ENCODE measurements at places on chromosomes 11 and 22.

DNA sequence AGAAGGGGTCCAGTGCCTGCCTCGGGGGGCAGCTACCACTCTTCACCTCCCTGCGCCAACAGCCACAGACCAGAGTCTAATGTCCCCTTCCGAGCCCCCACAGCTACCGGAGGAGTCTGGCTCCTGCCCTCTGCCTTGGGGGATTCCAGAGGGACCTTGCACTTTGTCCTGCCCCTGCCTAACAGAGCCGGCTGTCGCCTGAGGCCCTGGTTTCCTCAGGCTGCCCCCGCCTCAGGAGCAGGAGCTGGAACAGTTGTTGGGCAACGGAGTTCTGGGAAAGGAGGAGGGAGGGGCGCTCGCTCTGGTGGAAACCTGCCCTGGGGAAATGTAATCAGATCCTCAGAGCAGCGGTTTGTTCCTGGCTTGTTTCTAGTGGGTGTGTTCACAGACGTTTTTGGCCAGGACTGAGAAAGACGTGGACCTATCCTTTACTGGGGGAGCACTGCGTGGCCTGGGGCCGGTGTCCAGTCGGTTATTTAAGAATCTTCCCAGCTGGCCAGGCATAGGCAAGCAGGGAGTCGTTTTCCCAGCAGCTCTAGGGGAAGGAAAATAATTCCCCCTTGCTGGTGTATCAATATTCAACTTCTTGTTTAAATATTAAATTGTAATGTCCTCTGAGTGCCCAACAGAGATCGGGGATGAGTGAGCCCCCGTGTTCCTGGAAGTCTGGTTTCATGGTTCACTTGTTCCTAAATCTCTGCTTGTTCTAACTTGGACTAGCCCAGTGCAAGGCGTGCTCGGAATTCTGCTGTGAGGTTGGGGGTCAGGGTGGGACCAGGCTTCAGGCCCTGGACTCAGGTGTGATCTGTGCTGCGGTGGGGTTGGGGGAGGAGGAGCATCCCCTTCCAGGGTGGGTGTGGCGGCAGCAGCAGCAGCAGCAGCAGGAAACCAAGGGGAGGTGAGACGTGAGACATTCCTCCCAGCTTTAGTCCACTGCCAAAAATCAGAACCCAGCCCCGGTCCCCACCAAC is 32.1 kb downstream of the A4GALT start:
- DNase-seq: peak; percentile 26

- DNase-seq: no peak
Observed at GRCh38 chr11:131686836-131687235, 316.4 kb downstream of the NTM start.

GRCh38 chr11:114110952-114111947 is 51.7 kb downstream of the ZBTB16 start:
- DNase-seq: peak; percentile 57

DNA sequence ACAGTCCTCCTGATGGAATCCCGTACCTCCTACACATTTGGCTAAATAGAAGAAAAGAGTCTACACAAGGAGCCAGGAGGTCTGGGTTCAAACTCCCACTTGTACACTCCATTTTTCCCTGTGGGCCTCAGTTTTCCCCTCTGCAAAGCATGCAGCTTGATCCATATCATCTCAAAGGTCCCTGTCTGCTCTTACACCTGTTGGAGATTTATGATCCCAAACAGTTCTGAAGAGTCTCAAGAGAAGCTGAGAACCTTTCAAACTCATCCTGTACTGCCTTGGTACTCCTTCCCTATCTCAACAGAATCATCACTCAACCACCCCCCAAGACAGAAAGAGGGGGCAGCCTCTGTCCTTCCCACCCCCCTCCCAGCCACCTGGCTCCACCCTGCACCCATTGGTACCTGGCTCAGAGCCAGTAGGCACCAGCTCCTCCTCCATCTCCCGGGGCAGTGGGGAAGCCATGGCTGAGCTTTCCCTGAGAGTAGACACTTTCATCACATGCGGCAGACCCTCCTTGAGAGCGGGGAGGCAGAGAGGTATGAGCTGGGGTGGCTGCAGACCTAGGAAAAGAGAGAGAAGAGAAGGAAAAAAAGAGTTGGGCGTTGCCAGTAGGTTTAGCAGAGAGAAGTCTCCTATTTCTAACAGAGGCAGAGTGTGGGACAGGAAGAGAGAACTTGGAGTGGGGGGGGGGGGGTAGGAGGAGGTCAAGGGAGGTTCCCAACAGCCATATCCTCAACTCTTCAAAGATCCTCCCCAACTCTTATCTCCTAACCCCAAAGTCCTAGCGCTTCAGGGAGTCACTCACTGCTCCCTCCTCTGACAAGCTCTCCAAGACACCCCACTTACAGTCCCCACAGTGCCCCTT is 3.1 kb downstream of the TNKS1BP1 start:
- DNase-seq: no peak

GRCh38 chr11:84855508-84856245 is 771.5 kb downstream of the DLG2 start:
- DNase-seq: no peak

GRCh38 chr11:1763796-1764661 is at the start of gene CTSD:
CTSD (minus strand) TSS chr11:1763927; CDS start chr11:1763859, 68 bp downstream.
- DNase-seq: peak; percentile 93

- peak; percentile 63 for DNase-seq
Observed at GRCh38 chr22:39117585-39118191, 20.6 kb downstream of the APOBEC3H start.

DNA sequence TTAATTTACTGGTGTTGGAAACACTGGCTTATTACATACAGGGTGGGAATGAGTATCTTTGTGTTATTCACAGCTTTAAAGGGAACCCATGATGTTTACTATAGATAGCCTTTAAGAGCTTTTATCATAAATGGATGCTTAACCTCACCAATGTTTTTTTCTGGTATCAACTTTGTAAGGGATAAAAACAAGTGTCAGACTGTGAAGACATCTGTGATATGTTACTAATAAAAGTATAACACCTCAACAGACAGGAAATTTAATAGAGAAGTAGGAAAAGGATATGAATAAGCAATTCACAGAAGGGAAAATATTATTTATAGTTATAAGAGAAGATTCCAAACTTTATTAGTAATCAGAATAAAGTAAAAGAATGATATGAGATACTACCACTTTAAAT is 46.3 kb downstream of the ACAT1 start:
- peak; percentile 56 for DNase-seq

GRCh38 chr11:70667767-70668166 is 269.4 kb downstream of the CTTN start:
- DNase-seq: no peak

DNA sequence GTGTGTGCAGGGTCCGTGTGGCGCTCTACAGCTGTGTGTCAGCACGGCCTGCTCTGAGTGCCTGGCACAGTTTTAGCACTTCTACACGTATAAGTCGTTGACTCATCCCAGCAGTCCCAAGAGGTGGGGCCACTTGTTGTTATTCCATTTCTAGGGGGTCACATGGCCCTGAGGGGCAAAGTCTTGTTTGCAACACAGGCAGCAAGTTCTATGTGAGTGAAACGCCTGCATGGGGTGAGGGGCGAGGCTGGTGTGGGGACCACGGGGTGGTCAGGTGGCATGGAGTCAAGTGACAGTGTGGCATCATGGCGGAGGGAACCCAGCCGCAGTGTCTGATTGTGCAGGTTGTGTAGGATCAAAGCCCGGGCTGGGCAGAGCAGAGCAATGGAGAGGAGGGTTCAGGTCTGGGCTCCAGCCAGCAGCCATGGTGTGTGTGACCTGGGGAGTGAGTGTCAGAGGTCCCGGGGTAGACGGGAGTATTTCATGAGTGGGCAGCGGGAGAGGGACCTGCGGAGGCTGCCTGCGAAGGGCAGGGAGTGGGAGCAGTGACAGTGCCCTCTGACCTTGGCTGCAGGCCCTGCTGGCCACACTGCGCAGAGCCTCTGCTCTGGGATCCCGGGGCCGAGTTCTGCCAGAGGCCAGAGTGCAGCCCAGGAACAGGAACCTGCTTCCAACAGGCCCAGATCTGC is 27.9 kb downstream of the SHANK3 start:
- DNase-seq: peak; percentile 68

DNA sequence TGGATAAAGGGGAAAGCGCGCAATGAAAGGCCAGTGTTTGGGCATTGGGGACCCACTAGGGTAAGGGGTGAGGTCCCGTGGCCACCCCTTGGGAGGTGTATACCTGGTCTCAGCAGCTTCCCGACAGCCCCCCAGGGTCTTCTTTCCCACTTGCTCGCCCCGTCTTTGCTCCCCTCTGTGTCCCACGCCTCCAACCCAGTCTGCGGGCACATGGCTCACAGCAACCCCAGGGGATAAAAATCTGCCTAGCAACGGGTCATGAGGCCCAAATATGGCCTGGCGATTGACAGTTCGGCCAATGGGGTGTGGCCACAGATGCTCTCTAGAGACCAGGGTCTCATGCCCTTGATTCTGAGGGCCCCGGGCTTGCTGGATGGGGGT is 41.6 kb downstream of the AHNAK start:
- DNase-seq: peak; percentile 39

DNA sequence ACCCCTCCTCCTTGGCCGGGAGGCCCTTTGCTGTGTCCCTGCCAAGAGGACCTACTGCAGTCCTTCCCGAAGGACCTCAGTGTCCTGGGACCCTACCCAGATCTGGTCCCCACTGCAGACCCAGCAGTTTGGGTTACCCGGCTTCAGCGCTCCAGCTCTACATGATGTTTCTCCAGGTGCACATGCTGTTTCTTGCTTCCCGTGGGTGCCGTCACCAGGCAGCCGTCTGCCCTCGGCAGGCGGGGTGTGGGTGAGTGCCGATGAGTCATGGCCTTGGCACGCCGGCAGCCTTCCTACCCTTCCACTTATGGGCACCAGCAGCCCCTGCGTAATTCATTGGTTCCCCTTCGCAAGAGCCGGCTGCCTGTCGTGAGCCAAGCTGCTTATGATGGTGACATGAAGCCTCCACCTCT is 101.8 kb downstream of the BCR start:
- DNase-seq: peak; percentile 33

DNA sequence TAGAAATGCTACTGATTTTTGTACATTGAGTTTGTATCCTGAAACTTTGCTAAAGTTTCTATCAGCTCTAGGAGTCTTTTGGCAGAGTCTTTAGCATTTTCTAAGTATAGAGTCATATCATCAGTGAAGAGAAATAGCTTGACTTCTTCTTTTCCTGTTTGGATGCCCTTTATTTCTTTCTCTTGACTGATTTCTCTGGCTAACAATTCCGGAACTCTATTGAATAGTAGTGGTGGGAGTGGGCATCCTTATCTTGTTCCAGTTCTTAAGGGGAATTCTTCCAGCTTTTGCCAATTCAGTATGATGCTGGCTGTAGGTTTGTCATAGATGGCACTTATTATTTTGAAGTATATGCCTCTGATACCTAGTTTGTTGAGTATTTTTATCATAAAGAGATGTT is 197.7 kb downstream of the AASDHPPT start:
- no peak for DNase-seq

GRCh38 chr11:33025339-33025722 is 9.7 kb downstream of the DEPDC7 start:
- DNase-seq: no peak

- DNase-seq: no peak
Observed at GRCh38 chr11:71266114-71266833, 13.9 kb upstream of the SHANK2 start.

- peak; percentile 13 for DNase-seq
Observed at GRCh38 chr22:19105867-19106802, 16.1 kb downstream of the DGCR2 start.

GRCh38 chr11:119025978-119026766 is 4.5 kb downstream of the SLC37A4 start:
- no peak for DNase-seq

- no peak for DNase-seq
Observed at GRCh38 chr11:72705442-72706365, 31.5 kb upstream of the PDE2A start.

DNA sequence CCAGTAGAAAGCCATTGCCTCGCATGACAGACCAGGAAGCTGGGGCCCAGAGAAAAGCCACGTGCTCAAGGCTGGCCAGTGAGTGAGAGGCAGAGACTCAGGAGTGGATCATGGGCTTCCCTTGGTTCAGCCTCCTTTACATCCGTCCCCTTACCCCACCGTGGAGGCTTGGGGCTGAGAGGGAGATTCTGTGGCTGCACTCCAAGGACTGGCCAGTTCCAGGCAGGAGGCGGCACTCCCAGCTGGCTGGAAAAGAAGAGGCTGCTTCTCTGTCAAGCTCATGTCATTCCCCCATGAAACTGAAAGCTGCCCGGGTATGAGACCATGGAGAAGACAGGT is 6.6 kb upstream of the ASCL2 start:
- no peak for DNase-seq

- DNase-seq: no peak
Observed at GRCh38 chr11:12889243-12889642, 119.9 kb upstream of the RASSF10 start.

GRCh38 chr11:46239801-46240061 is 37.7 kb upstream of the CREB3L1 start:
- DNase-seq: no peak

DNA sequence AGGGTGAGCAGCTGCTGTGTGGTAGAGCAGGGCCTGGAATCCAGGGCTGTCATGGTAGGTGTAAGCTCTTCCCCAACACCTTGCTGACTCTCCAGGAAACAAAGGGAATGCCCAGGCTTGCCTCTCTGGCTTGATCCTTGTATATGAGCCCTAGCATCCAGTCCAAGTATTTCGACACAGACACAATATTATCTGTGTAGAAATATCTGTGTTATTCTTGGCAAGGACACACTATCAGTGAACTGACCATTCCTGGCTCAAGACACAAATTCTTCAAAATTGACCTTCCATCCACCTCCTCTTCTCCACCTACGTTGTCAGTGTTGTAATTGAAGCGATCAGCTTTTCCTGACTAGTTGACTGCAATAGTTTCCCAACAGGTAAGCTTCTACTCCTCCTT is 312.0 kb upstream of the NARS2 start:
- no peak for DNase-seq

GRCh38 chr11:32884770-32885384 is 7.7 kb upstream of the QSER1 start:
- peak; percentile 23 for DNase-seq

DNA sequence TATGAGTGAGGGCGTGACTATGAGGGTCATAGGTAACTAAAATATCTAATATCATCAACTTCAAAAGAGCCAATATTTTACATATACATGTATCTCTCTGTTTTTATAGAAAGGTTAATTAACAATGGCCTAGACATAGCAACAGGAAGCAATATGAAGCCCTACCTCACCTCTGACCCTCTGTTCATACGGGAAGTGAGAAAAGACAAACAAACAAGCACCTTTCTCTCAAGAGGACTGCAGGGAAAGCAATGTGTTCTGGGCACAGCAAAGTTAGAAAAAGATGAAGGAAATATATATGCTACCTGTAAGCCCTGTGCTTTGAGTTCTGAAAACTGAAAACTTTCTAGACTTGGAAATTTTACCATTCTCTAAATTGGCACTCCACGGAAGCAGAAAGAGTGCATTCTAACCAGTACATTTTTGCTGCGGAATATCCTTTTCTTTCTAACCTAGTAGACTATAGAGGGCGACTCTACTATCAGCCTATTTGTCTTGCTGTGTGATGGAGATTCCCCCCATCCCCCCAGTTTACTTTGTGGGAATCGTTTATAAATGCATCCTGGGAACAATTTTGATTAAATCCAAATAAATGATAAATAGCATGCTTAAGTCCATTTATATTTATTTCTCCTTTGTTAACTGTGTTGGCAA is 830.4 kb upstream of the FAT3 start:
- no peak for DNase-seq

DNA sequence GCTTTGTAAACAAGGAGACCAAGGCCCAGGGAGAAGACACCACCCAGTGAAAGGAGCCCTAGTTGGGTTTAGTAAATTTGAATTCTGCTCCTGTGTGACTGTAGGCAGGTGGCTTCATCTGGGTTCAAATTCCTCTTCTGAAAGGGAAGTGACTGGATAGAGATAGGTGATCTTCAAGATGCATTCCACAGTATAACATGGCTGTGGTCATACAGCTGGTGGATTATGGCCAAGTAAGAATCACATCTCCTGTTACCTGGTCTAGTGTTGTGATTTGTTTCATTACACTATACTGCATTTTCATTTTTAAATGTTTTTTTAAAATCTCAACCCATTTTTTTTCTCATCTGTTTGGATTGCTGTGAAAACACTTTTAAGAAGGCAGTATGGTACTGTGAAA is 58.0 kb upstream of the PICALM start:
- DNase-seq: no peak
